ENCODE measurements at places on chromosomes 4 and X.

DNA sequence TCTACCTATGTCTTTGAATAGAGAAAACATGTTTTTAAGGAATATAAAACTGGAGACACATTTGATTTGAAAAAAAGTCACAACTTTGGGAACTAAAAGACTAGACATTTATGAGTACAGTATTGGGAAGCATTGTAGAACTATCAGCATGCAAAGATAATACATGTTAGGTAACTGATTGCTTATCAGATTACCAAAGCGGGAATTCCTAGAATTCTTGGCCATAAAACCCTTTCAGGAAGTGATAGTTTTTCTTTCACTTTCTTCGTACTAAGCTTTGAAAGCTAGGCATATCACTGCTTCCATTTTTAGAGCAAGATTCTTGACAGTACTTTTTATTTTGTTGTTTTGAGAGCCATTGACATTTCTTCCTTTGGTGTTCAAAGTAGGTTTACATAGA is 646.6 kb upstream of the PITX2 start:
- no peak for DNase-seq
- H3K27ac ChIP-seq = no peak overlapping the region
- no peaks in the 10 kb centered on the region for H3K4me1 ChIP-seq
- H3K27me3 ChIP-seq = no peaks in the 10 kb centered on the region
- H3K4me3 ChIP-seq = no peak overlapping the region

DNA sequence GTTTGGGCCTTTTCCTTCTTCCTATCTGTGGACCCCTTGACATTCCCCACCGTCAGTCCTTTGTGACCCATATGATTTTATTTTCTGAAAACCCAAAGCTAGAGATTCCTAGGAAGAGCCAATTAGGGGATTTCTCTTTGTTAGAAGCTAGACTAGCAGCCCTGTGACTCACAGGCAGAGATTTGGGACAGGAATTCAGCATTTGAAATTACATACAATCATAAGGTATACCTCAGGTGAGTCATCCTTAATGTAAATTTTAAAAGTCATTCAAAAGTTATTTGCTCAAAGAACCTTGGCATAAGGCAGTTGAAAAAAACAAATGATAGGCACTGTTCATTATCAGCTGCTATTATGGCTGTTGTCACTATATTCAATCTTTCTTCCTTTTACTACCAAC is 40.6 kb downstream of the USP26 start:
- H3K27ac ChIP-seq = no peak overlapping the region
- no peaks in the 10 kb centered on the region for H3K4me1 ChIP-seq
- no peaks in the 10 kb centered on the region for H3K27me3 ChIP-seq
- no peaks in the 10 kb centered on the region for H3K36me3 ChIP-seq

DNA sequence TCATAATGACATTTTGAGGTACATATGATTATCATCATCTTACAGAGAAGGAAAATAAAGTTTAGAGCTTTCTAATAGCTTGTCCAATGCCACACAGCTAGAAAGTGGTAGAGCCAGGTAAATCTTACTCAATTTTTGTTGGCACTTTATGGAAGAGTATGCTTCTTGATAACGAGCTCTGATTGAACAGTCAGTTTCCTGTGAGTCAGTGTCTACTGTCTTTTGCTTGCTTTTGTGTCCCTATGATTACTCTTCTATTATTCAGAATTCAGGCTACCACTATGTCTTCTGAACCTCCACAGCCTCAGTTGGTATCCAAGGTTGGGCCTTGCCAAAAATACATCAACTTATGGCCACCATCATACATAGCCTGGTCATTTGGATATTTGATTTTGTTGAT is 2.6 kb downstream of the FAAH2 start:
- no peak for DNase-seq
- no peak overlapping the region for H3K27ac ChIP-seq
- no peak overlapping the region for H3K4me3 ChIP-seq
- peaks cover 19% of the 10 kb centered on the region for H3K27me3 ChIP-seq
- H3K4me1 ChIP-seq = peaks cover 4% of the 10 kb centered on the region

- no peak for DNase-seq
- peaks cover 22% of the 10 kb centered on the region for H3K27me3 ChIP-seq
- H3K4me3 ChIP-seq = no peak overlapping the region
Measured at GRCh38 chr4:57104706-57105560, 5.3 kb downstream of the IGFBP7 start.

DNA sequence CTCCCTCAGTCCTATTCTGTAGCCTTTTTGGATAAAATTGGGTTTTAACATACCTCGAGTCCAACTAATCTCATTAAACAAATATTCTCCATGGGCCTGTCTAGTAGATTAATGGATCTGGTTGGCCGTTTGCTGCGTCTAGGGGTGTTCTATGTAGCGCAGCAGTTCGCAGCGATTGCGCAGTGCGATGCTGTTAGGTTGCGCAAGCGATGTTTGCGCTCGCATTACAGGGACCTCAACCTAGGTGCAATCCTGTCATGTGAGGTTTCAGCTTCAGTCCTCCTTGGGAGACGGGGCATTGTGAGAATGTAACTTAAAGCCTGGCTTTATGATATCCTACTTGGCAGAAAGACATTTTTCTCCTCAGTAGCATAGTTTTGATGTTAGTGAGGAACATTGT is 14.0 kb downstream of the OGT start:
- peaks cover 21% of the 10 kb centered on the region for H3K4me1 ChIP-seq
- no peak overlapping the region for H3K4me3 ChIP-seq
- H3K36me3 ChIP-seq = peaks cover 19% of the 10 kb centered on the region

DNA sequence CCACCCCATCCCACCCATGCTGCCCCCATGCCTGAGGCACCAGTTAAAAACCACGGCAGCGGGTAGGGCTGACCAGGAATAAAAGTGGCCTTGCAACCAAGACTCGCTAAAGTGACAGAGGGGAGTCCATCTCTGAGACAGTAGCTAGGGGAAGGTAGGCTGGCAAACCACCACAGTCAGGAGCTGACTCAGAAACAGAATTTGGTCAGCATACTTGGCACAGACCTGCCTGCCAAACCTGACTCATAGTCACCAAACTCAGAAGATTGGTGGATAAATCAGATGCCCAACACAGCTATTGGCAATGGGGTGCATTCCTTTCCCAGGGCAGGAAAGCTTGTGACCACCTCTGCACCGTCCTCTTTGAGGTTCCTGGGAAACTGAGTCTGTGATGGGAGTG is 193.8 kb downstream of the BCOR start:
- peaks cover 25% of the 10 kb centered on the region for H3K27me3 ChIP-seq
- no peak overlapping the region for H3K27ac ChIP-seq
- H3K4me3 ChIP-seq = no peak overlapping the region
- no peak for DNase-seq

GRCh38 chr4:77501851-77502250 is 103.8 kb upstream of the CXCL13 start:
- H3K4me3 ChIP-seq = no peak overlapping the region
- no peak for DNase-seq
- peaks cover 6% of the 10 kb centered on the region for H3K4me1 ChIP-seq
- H3K27ac ChIP-seq = no peak overlapping the region
- no peaks in the 10 kb centered on the region for H3K27me3 ChIP-seq
- no peaks in the 10 kb centered on the region for H3K36me3 ChIP-seq

DNA sequence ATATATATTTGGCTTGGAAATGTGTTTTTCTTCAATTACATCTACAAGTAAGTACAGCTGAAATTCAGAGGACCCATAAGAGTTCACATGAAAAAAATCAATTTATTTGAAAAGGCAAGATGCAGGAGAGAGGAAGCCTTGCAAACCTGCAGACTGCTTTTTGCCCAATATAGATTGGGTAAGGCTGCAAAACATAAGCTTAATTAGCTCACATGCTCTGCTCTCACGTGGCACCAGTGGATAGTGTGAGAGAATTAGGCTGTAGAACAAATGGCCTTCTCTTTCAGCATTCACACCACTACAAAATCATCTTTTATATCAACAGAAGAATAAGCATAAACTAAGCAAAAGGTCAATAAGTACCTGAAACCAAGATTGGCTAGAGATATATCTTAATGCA is 26.1 kb downstream of the NUDT6 start:
- H3K4me3 ChIP-seq = no peak overlapping the region
- no peak for DNase-seq
- H3K27me3 ChIP-seq = no peaks in the 10 kb centered on the region
- H3K36me3 ChIP-seq = no peaks in the 10 kb centered on the region
